ENCODE measurements at places on chromosomes 3 and 15.

- no peak for DNase-seq
Measured at GRCh38 chr3:88209356-88209755, 59.6 kb downstream of the C3orf38 start.

DNA sequence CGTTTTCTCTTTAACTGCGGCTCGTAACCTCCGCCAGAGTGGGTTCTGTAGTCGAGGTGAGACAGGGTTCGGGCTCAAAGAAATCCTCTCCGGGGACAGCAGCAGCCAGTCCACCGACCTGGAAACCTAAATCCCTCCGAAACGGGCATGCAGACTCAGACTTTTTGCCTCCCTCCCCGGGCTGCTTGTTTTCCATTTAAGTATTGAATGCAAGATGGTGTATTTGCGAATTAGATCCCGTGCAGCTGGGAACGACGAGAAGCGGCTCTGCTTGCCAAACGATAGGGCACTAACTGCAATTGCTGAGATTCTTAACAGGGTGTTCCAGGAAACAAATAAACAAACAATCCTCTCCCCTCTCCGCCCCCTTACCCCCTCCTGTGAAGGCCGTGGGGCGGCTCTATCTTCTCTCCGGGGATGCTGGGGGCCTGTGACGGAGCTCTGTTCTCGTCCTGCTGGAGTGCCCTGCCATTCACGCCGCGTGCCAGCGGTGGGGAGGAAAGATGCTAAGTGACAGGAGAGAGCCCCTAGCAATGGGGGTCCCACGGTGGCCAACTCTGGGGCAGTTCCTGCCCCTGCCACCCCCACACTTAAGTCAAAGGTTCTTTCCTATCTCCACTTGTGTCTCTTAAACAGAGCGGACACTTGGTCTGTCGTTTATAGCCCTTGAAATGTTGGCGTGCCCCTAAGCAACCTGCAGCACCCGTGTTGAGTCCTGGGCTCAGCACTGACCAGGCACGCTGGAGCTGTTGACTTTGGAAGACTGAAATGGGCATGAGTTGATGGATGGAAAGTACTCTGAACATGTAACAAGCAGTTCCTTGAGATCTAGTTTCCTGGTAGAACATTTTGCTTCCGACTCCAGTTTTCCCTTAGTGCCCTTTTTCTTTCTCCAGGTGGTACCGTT lies 1.3 kb upstream of the ETV5 start:
- no peak for DNase-seq

DNA sequence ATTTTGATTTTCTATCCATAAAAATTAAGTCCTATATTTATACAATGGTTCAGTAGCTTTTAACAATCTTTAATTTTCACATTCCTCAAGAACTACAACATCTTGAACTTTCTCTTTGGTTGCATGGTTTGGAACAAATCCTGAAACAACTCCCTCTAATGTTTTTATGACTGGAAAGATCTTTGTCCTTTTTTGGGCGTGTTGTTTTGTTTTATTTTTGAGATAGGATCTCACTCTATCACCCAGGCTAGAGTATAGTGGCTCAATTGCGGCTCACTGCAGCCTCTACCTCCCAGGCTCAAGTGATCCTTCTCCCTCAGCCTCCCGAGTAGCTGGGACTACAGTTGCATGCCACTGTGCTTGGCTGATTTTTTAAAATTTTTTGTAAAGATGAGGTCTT lies 4.0 kb downstream of the STX19 start:
- DNase-seq, result no peak

DNA sequence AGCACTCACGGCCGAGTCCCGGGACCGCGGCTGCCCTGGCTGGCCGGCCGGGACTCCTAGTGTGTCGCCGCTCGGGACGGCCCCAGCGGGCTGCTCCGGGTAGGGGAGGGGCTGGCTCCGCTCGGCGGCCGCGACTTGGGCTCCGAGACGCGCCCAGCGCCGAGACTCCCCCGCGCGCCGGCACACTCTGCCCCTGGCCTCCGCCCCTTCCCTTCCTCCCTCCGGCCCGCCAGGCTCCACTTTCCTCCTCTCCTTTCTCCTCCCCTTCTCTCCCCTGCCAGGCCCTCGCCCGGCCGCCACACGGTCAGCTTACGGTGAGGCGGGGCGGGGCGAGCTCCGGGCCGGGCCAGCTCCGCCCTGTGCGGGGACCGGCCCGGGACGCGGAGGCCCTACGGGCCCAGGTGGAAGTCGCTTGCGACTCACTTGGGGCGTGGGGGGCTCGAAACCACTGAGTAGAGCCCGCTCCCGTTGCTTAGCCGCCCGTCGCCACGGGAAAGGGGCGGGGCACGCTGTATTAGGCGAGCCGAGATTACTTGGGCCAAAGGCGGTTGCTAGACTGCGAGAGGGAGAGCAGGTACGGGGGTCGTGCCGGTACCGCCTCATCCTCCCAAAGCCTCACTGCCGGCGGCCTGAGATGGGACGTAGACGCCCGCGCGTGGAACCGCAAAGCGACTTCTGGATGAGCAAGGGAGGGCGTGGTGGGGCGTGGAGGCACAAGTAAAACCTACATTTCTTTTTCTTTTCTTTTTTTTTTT lies at the start of gene ITGB5:
Gene ITGB5, minus strand, starts transcription at position 189 of the 755 bp plus-strand sequence. CDS start 365 bp downstream, outside the sequence.
- peak; percentile 25 for DNase-seq

- no peak for DNase-seq
Measured at GRCh38 chr3:154904328-154904727, 175.8 kb upstream of the MME start.

GRCh38 chr15:36090286-36090946 lies 489.0 kb upstream of the CDIN1 start:
- DNase-seq, result no peak

DNA sequence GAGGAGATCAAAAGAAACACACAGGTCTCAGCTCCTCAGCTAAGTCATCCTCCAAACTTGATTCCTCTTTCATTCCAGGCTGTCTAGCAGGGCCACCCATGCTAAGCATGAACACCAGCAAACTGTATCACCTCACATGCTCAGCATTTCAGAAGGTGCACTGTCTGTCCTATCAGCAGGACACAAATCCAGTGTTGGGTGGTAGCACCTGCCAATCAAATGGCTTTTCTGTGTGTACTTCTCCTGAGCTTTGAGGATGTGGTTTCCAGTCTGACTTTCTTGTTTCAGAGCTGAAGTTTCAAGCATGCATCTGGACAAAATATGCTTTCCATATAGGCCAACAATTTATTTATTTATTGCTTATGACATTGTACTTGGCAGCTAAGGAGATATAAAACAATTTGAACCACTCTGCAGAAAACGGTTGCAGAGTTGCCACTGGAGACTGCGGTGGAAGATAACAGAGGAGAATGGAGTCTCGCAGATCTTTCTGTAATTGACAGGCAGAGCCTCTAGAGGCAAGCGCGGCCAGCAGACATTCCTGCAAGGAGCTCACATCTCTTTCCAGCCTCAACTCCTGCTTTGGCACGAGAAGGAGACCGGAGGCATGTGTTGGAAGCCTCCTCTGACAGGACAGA lies 167.1 kb upstream of the WNT5A start:
- DNase-seq, result no peak

DNA sequence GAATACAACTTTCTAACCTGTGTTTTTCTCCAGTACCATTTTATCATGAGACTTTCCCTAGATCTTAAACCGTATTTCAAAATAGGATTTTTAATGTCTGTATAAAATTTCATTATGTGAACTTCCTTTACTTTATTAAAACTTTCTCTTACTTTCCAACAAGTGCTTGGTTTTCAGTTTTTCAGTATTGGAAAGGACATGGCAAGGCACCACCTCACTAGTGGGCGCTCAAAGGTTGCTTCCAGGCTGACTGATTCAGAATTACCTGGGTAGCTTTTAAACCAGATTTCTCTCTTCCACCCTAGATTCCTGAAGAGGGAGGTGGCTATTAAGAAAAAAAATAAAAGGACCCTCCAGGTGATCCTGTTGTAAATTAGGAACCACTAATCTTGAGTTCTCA lies 236.6 kb downstream of the SOX2 start:
- no peak for DNase-seq

DNA sequence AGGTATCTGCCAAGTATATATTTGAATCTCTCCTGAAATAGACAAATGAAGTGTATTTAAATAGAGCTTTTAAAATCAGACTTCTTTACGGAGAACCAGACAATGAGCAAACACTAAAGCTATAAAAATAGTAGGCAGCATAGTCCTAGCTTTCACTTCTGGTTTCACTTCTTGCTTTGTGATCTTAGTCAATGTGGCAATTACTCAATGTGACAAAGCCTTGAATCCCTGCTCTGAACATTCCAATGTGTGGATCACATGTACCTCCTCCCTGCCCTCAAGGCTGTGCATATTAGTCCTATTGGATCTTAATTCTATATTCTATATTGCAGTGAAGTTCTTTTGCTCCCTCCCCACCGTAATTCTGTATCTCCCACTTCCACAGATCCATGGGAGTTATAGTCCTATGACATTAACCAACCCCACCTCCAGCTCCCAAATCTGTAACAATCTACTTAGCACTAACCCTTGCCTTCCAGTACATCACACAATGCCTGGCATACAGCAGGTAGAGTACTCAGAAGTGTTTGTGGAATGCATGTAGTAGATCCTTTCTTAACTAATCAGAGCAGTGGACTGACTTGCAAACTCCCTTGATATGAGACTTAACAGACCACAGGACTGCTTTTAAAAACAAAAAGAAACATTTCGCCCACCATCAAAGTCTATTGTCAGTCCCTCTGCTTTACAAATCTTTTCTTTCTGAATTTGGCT lies 24.3 kb upstream of the CP start:
- no peak for DNase-seq

- peak; percentile 40 for DNase-seq
Measured at GRCh38 chr15:90871716-90872485, 3.5 kb downstream of the FURIN start.

- DNase-seq, result no peak
Measured at GRCh38 chr3:36403661-36404060, 23.4 kb downstream of the STAC start.

DNA sequence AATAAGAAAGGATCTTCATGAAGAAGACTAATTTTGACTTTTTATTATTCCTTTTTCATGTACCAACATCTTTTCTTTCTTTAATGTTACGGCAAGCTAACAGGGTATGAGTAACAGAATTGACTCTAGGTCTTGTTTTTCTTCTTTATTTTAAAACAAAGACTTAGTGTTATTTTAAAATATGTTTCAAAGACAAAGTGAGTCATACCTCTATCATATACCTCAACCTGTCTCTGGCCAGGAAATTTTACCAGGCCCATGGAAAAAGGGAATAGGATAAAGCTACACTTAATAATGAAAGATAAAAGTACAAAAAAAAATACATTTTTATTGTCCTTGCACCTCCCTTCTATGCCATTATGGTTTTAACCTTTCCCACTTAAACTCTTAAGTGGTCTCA lies 57.4 kb downstream of the ZNF148 start:
- no peak for DNase-seq

GRCh38 chr3:24428481-24428880 lies 66.2 kb downstream of the THRB start:
- DNase-seq, result no peak

DNA sequence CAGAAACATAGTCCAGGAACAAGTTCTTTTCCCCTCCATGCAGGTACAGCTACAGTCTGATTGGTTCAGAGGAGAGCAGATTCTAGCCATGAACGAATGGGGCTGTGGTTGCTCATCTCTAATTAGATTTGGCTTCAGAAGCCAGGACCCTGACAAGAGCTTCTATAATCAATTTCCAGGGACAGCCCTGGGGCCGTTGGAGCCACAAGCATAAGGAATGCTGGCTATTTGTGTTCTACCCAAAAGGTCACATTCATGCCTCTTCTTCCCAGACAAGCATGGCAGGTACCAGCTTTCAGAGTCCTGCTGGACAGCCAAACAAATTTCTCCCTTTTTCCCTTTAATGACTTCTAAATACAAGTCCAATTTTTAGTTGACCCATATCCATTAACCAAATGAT lies 215.5 kb upstream of the LRTM1 start:
- DNase-seq, result no peak

DNA sequence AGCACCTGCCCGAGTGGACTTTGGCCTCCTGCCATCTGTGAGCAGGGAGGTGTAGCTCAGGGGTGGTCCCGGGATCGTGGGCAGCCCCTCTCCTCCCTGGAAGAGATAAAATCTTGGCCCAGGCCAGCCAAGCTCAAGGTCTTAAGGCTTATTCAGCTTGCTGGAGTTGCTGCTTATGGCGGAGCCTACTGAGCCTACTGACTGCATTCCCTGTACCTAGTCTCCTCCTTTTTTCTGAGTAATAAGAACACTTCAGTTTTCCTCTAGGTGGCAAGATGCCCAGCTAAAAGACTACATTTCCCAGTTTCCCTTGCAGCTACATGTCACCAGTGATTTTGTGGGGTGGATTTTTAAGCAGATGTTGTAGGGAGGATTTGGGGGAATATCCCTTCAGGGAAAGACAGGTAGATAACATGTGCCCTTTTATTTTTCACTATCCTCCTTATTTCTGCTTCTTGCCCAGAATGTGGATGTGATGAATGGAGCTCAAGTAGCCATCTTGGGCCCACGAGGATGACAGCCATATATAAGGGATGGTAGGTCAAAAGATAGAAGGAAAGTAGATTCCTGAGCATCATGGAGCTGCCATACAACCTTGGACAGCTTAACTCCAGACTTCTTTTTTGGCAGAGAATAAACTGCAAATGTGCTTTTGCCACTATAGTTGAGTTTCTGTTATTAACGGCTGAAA lies 41.4 kb upstream of the INSYN1 start:
- DNase-seq, result no peak

DNA sequence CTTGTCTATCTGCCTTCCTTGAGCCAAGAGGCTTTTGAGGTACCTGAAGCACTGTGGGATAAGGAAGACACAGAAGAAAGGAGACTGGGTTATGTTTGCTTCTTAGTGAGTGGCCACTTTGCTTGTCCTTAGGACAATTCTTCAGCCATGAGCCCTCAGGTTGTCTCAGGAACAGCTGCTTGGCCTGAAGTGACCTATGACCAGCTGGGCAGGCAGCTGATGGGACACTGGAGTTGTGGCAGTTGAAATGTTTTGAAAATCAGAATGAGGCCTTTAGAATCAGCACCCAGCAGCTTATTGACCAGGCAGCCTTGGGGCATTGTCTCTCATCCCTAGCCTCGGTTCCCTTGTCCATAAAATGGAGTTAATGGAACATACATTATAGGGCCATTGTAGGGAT lies 37.0 kb downstream of the RBP2 start:
- no peak for DNase-seq

GRCh38 chr15:55741833-55742497 lies 987 bp downstream of the PRTG start:
- no peak for DNase-seq

DNA sequence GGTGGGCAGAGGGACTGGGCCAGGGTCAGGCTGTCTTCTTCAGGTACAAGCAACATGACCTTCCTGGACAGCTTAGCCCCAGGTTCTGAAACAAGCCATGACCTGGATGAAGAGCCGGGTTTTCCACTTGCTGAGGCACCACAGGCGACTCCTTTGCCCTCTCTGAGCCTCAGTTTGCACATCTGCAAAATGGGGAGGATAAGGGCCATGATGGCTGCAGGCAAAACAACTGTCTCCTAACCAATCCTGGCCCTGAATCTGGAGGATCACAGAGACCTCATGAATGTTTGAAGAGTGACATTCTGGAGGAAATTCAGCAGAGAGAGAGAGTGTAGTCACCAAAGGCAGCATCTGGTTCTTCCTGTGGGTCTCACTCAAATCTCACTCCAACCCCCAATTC lies 8.0 kb downstream of the SLC6A1 start:
- DNase-seq, result no peak

GRCh38 chr3:168155303-168155702 lies 59.6 kb upstream of the GOLIM4 start:
- DNase-seq, result no peak

All from C1 segment of cervical spinal cord (tissue), 14 donors.